ENCODE measurements at places on chromosomes 11 and 22.
A peak's percentile ranks its signal among the peaks of the same experiment; 100 is the strongest.

DNA sequence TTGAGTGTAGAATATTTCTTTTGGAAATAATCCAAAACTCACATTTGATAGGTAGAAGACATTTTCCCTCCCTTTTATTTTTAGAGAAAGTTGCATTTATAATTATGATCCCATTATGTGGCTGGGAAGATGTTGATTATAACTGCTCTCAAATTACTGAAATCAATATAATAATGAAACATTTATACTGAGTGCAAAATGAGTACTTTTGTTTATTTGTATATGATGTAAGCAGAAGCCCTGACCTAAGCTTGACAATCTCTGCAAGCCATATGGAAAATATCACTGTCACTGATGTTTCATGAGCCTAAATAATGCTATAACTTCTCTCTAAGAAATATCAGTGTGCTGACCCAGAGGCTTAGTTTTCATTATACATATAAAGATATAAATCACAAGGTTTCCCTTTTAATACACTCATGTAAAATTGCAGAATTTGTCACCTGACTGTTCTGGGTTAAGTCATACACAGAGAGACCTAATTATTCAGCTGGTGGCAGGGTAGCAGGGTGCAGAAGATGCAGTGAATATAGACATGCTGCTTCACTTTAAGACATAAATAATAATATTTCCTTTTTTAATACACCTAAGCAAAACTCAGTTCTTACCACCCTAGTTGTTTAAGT is 99.2 kb downstream of the BBOX1 start:
- H3K4me1 ChIP-seq, result no peaks in the 10 kb centered on the region
- H3K27me3 ChIP-seq, result no peaks in the 10 kb centered on the region
- H3K4me3 ChIP-seq, result no peak overlapping the region
- DNase-seq, result no peak
- H3K27ac ChIP-seq, result no peak overlapping the region

DNA sequence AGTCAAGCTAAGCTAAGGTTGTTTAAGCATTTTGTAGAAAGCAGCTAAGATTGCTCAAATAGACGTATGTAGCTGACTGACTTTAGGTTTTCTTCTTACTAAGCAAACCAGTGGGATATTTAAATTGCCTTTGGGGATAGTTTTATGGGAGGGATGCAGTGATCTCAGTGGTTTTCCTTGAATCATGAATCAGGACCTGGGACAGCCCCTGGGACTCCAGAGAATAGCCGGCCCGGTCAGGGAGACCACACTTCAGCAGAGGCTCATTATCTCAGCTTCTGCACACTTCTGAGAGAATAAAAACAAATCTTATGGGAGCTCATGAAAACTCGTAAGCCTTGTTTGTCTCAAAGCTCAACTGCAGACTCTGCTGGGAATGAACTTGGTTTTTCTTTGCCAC is at the start of gene OR9I1:
TSS of gene OR9I1 (minus strand) at position 62 of the 400 bp plus-strand sequence. CDS start 6,086 bp downstream, outside the sequence.
- no peak for DNase-seq
- peaks cover 15% of the 10 kb centered on the region for H3K27me3 ChIP-seq
- no peaks in the 10 kb centered on the region for H3K36me3 ChIP-seq
- H3K27ac ChIP-seq, result no peak within 1 kb of the TSS
- no peak within 1 kb of the TSS for H3K4me3 ChIP-seq
- H3K4me1 ChIP-seq, result no peaks in the 10 kb centered on the region

GRCh38 chr11:69674267-69674885 is 777 bp downstream of the LTO1 start:
- DNase-seq, result no peak
- peak overlapping the region; percentile 89 for H3K4me3 ChIP-seq
- peak overlapping the region; percentile 85 for H3K27ac ChIP-seq
- H3K27me3 ChIP-seq, result no peaks in the 10 kb centered on the region
- H3K4me1 ChIP-seq, result peaks cover 31% of the 10 kb centered on the region

GRCh38 chr22:20430720-20431510 is 6.7 kb downstream of the SCARF2 start:
- peak overlapping the region; percentile 90 for H3K4me3 ChIP-seq
- H3K4me1 ChIP-seq, result peaks cover 5% of the 10 kb centered on the region
- no peak overlapping the region for H3K27ac ChIP-seq
- peaks cover 6% of the 10 kb centered on the region for H3K36me3 ChIP-seq
- peaks cover 15% of the 10 kb centered on the region for H3K27me3 ChIP-seq
- DNase-seq, result peak; percentile 56

GRCh38 chr11:125423247-125423849 is 72.7 kb downstream of the FEZ1 start:
- H3K4me1 ChIP-seq, result no peaks in the 10 kb centered on the region
- no peak for DNase-seq
- peaks cover 5% of the 10 kb centered on the region for H3K36me3 ChIP-seq
- H3K4me3 ChIP-seq, result no peak overlapping the region
- peaks cover 6% of the 10 kb centered on the region for H3K27me3 ChIP-seq

DNA sequence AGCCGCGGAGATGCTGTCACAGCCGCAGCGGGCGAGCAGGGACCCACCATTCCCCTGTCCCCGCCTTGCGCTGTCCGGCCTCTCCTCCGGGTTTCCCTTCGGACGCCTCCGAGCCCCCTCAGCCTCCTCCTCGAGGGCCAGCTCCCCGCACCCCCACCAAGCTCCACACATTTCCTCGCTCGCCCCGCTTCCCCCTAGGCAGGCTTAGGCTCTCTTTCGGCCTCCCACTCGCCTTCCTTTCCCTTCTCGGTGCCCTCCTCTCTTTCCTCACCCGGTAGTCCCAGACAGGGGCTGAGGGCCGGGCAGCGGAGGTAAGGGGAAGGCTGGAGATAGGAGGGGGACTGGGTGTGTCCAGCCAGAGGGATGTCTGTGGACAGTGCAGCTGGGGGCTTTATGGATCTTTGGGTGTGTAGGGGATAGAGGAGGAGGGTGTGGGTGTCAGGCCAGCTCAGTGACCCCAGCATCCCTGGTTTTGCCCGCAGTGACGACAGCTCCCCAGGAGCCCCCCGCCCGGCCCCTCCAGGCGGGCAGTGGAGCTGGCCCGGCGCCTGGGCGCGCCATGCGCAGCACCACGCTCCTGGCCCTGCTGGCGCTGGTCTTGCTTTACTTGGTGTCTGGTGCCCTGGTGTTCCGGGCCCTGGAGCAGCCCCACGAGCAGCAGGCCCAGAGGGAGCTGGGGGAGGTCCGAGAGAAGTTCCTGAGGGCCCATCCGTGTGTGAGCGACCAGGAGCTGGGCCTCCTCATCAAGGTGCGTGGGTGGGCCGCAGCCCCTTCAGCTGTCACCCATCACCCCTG is 1.6 kb downstream of the KCNK4 start:
- peak overlapping the region; percentile 68 for H3K4me3 ChIP-seq
- H3K36me3 ChIP-seq, result peaks cover 12% of the 10 kb centered on the region
- H3K4me1 ChIP-seq, result peaks cover 10% of the 10 kb centered on the region
- DNase-seq, result no peak
- peaks cover 67% of the 10 kb centered on the region for H3K27me3 ChIP-seq
- H3K27ac ChIP-seq, result no peak overlapping the region

- no peaks in the 10 kb centered on the region for H3K36me3 ChIP-seq
- no peak overlapping the region for H3K27ac ChIP-seq
- no peaks in the 10 kb centered on the region for H3K4me1 ChIP-seq
Observed at GRCh38 chr11:31262761-31263160, 106.8 kb downstream of the DCDC1 start.

- H3K27me3 ChIP-seq, result peaks cover 43% of the 10 kb centered on the region
- H3K27ac ChIP-seq, result no peak overlapping the region
- H3K4me1 ChIP-seq, result no peaks in the 10 kb centered on the region
- peaks cover 5% of the 10 kb centered on the region for H3K36me3 ChIP-seq
- no peak for DNase-seq
Observed at GRCh38 chr22:43848366-43849171, 13.7 kb downstream of the SULT4A1 start.

DNA sequence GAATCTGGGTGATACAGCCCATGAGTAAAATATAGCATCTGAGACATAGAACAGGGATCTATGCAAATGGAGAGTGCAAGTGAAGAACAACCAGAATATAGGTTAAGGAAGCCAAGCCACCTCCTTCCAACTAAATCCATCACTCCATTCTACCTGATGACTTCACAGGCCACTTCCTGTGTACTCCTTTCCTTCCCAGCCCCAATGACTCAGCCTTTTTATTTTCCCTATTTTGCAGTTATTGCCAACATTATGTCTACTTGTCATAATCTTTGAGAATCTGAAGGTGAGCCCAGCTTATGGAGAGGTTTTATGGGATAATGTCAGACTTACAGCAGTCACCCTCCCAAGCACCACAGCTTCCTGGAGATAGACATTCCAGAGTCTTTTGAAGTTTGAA is 1.4 kb upstream of the OR52M1 start:
- no peaks in the 10 kb centered on the region for H3K36me3 ChIP-seq
- H3K4me1 ChIP-seq, result no peaks in the 10 kb centered on the region
- no peak overlapping the region for H3K4me3 ChIP-seq
- DNase-seq, result no peak

DNA sequence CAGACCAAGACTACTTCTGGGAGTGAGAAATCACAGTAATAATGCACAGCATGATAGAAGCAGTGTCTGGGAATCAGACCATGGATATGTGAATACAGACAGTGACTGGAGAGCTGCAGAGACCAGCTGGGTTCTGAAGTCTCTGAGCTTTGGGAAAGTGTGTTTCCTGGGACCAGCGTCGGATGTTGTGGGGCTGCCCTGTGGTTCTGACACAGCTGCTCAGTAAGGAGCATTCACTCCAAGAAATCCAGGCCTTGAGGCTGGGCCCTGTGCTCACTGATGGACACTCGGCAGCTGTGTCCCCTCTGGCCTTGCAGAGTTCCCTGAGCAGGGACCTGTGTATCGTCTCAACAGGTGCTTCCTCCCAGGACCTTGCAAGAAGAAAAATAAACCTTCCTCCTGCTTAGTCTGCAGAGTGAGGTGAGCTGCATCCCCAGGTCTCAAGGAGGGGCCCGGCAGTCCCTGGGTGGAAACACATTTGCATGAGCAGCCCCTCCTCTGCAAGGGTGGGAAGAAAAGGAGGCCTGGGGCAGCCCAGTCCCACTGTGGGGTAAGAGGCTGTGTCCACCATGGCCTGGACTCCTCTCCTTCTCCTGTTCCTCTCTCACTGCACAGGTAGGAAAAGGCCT is 107.9 kb downstream of the VPREB1 start:
- H3K4me1 ChIP-seq, result peaks cover 1% of the 10 kb centered on the region
- H3K4me3 ChIP-seq, result no peak overlapping the region
- DNase-seq, result no peak
- peaks cover 66% of the 10 kb centered on the region for H3K27me3 ChIP-seq
- H3K36me3 ChIP-seq, result no peaks in the 10 kb centered on the region

DNA sequence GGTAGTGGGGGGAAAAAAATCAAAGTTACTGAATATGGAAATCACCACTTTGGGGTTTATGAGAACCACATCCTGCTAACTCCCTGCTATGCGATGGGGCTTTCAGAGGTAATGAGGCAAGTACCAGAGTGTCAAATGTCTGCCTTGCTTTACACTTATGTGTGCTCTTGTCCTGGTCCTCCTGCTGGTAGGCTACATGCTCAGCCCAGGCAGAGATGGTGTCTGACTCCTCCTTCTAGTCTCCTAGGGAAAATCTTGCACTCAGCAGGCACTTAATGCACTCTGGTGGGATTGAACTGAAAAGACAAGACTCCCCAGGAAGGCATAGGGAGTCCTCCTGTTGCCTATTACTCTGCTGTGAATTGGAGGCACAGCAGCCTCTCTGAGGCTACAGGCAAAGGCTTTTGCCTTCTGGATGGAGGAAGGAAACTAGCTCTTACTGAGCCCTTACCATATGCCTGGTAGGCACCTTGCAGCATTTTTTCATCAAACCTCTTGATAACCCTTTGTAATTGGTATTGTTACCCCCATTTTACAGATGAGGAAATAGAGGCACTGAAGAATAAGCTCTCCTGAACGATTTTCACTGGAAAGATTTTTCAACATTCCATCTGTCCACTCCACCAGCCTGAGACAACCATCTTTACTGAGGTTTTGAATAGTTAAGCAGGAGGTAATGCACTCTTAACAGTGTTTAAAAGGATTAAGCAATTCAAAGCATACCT is 132.1 kb upstream of the PAX6 start:
- peaks cover 36% of the 10 kb centered on the region for H3K27me3 ChIP-seq
- H3K36me3 ChIP-seq, result peaks cover under 1% of the 10 kb centered on the region
- H3K27ac ChIP-seq, result no peak overlapping the region
- no peak for DNase-seq
- H3K4me3 ChIP-seq, result no peak overlapping the region

DNA sequence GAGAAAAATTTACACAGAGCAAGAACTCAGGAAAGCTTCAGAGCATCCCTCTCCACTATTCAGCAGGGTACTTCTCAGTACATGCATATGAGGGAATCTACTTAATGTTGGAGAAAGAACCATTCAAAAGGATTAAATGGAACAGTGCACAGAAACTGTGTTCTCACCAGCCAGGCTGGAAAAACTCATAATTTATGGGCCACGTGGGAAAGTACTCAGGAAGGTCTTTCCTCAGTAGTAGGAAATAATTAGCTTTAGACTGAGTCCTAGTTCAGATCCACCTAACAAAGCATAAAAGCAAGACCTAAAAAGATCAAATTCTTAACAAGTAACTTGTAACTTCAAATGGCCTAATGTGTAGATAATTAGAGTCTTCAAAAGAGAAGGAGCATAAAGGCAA is 134.0 kb downstream of the FAM76B start:
- H3K4me1 ChIP-seq, result peaks cover 5% of the 10 kb centered on the region
- no peaks in the 10 kb centered on the region for H3K36me3 ChIP-seq
- no peak overlapping the region for H3K4me3 ChIP-seq
- no peak for DNase-seq
- H3K27me3 ChIP-seq, result peaks cover 12% of the 10 kb centered on the region

GRCh38 chr11:121070951-121071845 is 29.8 kb upstream of the TECTA start:
- H3K4me3 ChIP-seq, result no peak overlapping the region
- no peaks in the 10 kb centered on the region for H3K27me3 ChIP-seq
- DNase-seq, result no peak
- peaks cover 5% of the 10 kb centered on the region for H3K36me3 ChIP-seq
- H3K4me1 ChIP-seq, result no peaks in the 10 kb centered on the region

DNA sequence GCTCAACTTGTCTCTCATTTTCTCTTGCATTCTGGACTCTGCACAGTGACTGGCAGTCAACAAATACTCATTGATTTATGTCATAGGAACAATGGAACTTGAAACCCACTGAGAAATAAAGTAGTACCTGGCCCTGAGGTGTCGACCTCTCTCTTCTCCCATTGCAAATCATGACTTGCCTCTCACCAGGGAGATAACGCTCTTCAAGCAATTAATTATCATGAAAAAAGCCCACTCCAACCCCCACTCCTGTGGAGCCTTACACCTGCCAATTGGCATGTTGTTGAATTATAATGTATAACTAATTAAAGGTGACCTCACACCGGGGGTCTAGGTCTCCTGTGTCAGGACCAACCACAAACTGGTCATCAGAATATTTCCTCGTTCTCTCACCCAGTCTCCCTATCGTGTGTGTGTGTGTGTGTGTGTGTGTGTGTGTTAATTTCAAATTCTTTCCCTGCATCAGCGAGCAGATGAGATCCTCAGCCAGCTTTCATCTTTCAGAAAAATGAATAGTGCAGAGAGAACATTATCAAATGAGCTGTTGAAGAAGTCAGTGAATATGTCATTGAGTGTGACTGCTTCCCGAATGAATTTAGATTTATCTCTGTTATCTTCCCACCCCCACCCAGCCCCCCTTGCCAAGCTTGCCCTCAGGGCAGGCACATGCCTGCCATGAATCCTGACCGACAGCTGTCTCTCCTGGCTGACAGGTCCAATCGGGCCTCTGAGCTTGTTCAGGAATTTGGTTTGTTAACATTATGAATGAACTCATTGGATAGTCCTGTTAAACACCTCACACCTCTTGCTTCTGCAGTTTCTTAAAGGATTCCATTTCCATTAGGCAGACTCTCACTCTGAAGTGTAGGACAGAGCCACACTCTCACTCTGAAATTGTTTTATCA is 357.4 kb downstream of the INSC start:
- H3K4me3 ChIP-seq, result no peak overlapping the region
- no peak overlapping the region for H3K27ac ChIP-seq
- no peaks in the 10 kb centered on the region for H3K4me1 ChIP-seq
- no peak for DNase-seq

Data from effector memory CD8-positive, alpha-beta T cell (primary cell).